ENCODE measurements at places on chromosomes 1 and 21. TPM values are rescaled to one million over a fixed set of nuclear protein-coding genes. Genes with fewer than 3 reads are reported as not detected.

DNA sequence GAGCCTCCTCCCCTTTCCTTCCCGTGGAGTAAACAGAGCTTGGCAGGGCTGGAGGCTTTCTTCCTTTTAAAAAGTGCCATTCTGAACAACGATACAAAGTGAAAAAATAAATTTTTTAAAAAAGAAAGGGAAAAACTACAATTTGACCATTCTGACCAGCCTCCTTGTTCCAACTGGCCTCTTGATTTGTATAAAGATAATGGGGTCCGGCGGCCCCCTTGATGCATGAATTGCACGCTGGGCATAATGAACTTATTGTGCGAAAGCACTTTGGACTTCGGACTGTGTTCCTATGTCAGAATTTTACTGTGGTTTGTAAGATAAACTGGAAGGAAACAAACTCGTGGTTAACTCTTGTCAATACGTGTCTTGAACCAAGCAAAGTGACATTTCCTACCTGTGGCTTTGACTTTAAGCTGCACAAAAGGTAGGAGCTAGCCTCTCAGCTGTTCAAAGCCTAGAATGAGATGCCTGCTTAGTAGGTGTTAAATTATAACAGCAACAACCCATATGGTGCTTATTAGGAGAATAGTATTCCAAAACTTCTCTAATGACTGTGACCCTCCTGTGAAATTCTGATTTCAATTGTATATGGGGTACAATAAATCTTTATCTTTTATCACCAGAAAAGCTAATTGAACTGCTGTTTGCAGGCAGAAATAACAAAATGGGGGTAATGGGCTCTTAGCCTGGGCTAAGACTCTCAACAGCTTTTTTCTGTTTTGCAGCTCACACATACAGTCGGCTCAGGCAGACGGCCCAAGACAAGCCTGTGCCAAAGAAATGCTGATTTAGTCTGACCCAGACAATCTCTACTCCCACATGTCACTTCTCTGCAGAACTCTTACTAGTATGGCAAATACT, 9.3 kb downstream of the IRF2BP2 start:
- peak; percentile 46 for DNase-seq

Gene CFHR4
- total RNA-seq = not detected

GRCh38 chr21:31577271-31577670, 82.2 kb upstream of the SOD1 start:
- DNase-seq = no peak

DNA sequence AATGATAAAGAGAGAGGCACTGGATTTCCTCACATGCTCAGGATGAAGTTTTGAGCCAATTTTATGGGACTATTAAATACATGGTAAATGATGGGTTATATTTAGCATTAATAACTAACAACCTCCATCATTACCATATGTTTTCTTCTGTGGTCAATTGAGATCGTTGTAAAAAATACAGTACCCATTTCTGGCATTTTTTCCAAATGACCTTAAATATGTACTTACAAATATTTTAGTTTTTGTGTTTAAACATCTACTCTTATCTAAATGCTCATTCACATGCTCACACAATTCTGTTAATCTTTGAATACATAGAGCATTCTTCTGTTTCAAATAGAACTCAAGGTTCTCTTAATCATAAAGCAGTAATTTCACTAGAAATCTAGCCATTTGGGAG, 330.0 kb upstream of the BRINP3 start:
- no peak for DNase-seq

Gene BLACAT1
- total RNA-seq = 0.16 TPM

Gene SPRR3
- not detected for total RNA-seq

DNA sequence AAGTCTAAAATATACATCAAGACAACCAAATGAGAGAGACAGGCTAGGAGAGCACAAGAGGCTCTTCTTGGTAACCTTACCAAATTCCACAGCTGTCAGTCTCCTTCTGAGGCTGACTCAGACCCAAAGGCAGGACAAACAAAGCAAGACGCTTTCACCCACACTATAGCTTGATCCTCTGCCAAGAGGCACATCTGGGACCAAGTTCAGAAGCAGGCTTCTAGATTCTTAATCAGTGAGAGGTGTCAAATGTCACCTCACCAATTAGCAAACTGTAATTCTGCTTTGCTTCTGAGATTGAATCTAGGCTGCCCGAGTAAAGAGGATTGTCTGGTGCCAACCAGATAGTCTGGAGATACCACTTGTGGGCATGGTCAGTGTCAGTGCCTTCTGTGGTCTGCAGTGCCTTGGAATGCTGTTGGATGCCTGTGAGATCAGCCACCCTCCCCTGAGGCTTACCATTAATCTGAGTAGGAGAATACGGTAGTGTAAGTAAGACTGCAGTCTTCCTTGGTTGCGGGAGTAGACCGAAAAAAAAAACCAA, 151.0 kb downstream of the FMN2 start:
- DNase-seq = no peak

Gene ATXN7L2
- total RNA-seq = 3.4 TPM

GRCh38 chr1:59025201-59025600, 241.4 kb upstream of the JUN start:
- DNase-seq = no peak

DNA sequence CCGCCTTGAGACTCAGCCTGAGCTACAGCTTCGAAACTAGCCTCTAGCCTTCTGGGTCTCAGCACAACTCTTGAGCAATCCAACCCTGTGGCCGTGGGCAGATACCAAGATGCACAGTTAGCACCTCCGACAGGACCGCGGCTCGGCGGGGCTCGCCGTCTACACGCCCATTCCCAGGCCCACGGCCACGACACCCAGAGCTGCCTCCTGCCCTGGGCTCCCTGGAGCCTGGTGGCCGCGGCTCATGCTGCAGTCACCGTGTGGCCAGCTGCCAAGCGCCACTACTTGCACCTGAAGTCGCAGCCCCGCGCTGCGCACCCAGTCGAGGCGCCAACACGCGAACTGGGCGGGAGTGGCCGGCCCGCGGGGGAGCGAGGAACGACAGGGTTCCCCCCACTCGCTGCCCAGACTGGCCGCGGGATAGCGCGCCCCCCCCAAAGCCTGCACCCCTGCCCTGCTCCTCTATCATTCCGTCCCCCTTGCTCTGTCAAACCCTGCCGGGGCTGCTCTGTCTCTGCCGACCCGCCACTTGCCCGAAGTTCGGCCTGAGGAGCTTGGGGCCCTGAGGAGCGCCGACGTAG, 729 bp upstream of the CDCA8 start:
- DNase-seq = peak; percentile 48

DNA sequence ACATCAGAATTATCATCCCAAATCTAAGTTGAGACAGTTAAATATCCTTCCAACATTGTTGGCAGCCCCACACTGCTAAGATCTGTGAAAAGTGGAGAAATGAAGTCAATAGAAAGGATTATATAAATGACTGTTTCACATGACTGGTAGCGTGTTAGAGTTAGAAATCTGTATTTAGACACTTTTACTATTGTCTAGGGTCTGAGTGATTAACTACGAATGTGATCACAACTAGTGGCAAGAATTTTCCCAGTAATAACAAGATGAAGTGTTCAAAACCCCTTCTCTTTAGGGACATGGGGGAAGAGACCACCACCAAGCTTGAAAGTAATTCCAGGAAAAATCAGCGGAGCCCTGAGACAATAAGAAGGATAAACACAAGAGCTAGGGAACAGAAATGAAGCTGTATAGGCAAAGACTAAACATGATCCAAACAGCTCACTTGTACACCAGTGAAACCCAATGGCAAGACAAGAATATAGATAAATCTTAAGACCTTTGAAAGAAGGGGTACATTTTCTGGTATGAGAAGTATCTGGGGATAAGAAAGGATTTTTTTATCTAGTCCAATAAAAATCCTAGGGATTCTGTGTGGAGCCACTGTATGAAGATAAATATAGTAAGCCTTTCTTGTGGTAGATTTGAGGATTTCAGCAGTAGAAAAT, 646.6 kb upstream of the USP24 start:
- no peak for DNase-seq

Data from left cardiac atrium (tissue), 4 donors.